ENCODE measurements at places on chromosomes 2 and 18.

DNA sequence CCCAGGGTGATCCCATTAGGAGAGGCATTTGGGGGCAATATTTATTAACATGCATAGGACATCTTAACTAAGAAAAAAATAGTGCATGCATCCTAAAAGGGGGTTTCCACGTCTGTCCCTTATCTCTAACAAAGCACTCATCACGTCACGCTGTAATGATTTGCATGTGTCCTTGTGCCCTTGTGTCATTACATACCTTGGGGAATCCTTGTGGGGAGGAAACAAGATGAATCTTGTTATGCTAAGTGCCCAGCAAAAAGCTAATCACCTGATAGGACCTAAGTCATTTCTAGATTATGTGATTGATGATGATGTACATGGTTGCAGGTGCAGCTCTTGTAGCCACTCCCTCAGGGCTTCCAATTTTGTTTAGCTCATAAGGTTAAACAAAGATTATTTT, 250.9 kb downstream of the FBXO15 start:
- DNase-seq: no peak

DNA sequence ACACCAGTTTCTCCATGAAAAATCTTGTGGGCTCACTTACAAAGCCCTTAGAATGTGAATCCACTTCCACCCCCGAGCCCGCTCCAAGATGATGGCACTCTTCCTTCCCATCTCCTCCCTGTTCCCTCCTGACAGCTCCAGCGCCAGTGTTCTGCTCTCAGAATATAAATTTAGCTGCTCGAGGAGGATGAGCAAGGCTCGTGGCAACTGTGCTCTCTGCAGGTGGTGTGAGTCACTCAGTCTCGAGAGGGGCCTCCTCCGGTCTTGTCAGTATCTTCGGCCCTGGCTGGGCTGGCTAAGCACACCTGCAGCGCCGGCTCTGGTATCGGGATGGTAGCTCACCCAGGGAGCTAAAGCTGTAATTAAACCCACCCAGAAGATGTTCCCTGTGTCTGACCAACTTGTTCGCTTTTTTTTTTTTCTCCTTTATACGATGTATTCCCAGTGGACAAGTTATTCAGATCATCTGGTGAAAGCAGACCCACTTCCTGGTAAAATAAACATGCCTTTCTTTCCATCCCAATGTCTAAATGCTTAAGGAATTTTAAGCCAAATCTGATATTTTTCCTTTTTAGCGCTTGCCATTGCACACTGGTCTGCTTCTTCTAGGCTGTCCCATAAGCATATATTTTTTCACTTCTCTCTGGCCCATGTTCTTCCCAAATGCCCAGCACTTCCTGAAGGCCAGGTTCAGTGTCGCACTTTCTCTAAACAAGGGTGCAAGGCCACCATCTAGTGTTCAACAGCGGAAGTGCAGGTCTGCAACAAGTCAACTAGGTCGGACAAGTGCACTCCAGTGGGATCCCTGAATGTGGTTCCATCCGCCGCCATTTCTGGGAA, 31.4 kb upstream of the YPEL5 start:
- DNase-seq: peak; percentile 85

DNA sequence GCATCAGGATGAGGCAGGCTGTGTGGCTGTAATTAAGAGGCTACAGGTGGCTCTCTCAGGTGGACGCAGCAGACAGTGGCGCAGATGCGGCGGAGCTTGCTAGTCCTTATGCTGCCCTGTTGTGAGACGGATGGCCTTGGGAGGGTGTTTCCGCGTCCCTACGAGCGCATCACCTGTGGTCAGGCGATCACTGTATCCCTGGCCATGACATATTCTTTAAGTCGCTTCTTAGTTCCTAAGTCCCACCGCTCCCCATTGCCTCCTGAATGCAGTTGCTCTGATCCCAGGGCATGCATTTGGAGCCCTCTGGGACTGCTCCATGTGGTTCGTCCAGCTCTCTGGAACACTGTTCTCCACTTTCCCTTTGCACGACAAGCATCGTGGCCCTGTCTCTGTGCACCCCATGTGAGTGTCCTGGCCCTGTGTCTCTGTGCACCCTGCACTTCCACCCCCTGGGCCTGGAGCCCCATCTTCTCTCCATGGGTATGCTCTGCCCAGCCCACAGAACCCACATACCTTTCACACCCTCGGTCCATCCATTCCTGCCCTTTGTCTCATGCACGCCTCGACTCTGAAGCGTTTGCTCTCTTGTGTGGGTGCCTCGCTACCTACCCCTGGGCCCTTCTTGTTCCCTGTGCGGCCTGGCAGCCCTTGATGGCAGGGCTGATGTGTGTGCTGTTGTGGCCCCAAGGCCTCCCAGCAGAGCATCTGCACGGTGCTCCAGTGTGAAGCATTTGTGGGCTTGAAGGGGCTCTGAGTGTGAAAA, 74.4 kb downstream of the SH3RF3 start:
- no peak for DNase-seq

- DNase-seq: no peak
Observed at GRCh38 chr2:235505181-235505741, 11.4 kb downstream of the AGAP1 start.

- DNase-seq: no peak
Observed at GRCh38 chr2:148957023-148957422, 81.5 kb upstream of the LYPD6B start.

DNA sequence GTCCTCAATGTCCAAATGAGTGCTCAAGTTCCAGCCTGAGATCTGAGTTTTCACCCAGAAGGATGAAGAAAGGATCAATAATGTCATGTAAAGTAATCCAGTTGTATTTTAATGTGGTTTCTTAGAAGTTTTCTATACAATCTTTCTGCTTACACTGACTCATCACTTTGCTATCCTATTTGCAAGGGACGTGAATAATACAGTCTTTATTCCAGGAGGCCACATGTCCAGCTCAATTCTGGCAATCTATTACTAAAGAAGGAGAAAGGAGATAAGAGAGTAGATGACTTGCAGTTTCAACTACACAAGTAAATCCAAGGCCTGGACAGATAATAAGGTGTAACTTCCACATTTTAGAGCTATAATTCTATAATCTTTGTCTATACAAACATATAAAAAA, 601.1 kb upstream of the SETBP1 start:
- no peak for DNase-seq

DNA sequence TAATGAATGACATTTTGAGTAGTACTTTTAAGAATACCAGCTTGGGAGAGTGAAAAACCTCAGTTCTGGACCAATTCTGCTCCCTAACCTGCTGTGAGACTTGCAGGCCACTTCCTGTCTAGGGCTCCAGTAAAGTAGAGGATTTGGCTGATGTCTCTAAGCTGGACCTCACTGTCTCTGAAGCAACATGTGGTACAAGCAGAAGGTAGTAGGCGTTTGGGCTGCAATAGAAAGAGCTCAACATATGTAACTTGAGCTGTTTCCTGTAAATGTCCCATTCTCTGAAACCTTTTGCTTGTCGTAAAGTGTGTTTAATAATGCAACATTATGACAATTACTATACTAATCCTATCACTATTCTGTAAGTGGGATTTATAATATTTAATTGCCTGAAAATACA, 213.1 kb downstream of the MYO3B start:
- no peak for DNase-seq

- no peak for DNase-seq
Observed at GRCh38 chr2:28055325-28055970, 164.9 kb downstream of the BABAM2 start.

GRCh38 chr2:120933693-120934573, 198.3 kb downstream of the GLI2 start:
- DNase-seq: no peak

GRCh38 chr2:146624430-146625160, 1220.2 kb upstream of the ACVR2A start:
- DNase-seq: no peak

DNA sequence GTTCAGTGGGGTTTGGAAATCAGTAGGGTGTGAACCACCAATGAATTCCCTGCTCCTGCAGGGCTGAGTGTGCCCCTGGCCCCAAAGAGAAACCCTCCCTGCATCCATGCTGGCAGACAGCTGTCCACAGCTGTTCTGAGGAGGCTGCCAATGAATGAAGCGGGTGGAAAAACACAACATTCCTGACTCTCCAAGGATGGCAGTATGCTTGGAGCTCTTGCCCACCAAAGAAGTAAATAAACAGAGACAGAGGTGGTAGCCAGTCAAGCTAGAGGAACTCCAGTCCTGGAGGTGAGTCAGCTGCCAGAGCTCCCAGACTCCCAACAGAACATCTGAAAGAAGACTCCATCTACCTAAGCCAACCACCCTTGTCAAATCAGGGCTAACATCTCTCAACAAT, 6.2 kb downstream of the ZBTB7C start:
- no peak for DNase-seq

- no peak for DNase-seq
Observed at GRCh38 chr2:96553176-96553956, 16.8 kb downstream of the ARID5A start.

DNA sequence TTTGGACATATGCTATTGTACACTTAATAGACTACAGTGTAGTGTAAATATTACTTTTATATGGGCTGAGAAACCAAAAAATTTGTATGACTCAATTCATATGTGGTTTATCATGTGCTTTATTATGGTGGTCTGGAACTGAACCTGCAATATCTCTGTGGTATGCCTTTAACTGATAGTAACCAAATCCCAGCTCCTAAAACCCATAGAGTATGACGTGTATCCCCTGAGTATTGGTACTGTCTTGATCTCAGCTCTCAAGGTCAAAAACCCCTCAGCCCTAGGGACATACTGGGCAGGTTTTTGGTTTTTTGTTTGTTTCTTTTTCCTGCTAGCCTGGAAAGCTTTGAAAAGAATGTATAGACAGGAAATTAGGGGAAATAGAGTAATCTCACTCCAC, 42.2 kb upstream of the ARHGAP15 start:
- no peak for DNase-seq

DNA sequence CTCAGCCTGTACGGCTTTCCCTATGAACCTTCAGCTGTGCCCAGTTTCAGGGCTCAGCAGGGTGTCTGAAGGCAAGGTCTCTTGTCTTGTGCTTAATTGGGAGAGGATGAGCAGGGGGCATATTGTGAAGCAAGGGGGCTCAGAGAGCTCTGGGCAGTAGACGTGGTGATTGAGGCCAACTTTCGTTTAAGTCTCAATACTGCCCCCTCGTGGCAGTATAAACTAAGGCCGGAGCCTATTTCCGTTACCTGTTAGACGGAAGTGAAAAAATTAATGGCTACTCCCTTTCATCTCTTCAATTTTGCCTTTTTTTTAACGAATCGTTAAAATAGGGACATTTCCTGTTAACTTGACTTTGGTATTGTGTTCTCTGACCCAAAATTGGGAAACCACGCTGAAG, 193.4 kb downstream of the TDRD15 start:
- DNase-seq: peak; percentile 52

- DNase-seq: no peak
Observed at GRCh38 chr2:1136067-1136466, 185.4 kb downstream of the SNTG2 start.

DNA sequence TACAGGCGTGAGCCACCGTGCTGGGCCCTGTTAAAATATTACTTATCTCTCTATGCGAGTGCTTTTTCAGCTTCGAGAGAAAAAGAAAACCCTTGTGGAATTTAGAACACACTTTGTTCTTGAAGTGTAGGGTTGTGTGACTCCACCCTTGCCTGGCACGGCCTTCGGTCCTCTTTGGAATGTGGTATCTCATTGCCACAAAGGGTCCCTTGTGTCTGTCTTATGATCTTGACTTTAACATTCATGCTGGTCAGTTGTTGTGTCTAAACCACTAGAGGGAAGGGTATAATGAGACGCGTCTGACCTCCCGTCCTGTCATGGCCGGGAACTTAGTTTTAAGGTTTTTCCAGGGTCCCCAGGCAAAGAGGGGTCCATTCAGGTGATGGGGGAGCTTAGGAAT, 246.4 kb downstream of the VAPA start:
- DNase-seq: no peak

DNA sequence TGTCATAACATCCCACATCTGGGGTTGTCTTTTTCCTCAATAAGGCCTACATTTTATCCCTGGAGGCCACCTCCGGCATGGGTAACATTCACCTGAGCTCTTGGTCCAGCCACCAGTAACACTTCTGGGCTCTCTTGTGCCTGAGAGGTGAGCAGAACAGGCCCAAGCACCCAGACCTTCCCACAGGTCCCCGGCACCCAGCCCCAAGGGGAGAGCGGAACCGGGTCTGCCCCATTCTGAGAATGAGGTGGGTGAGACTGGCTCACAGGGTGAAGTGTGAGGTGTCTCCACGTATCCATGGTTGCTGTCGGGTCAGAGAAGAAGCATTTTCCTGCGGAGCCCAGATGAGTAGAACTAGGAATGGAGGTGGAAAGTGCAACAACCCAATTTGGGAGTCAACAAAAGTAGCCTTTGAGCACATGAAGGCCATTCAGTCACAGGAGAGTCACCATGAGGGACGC, 496.7 kb upstream of the MYT1L start:
- DNase-seq: no peak

DNA sequence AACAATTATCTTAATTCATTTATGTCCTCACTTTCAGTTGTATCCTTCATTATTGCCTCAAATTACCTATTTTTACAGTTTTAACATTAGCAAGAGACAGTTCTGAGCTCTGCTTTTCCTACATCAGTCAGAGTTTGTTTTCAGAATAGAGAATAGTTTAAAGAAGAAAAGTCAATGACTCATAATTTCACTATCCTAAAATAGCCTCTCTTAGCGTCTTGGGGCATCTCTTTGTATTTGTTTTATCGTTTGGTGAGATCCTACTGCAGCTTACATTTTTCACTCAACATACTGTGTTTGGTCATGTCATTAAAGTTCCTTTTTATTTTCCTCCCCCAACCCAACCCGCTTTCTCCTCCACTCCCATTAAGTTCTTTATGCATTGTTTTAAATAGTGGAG, 3.8 kb downstream of the SEC11C start:
- DNase-seq: no peak

DNA sequence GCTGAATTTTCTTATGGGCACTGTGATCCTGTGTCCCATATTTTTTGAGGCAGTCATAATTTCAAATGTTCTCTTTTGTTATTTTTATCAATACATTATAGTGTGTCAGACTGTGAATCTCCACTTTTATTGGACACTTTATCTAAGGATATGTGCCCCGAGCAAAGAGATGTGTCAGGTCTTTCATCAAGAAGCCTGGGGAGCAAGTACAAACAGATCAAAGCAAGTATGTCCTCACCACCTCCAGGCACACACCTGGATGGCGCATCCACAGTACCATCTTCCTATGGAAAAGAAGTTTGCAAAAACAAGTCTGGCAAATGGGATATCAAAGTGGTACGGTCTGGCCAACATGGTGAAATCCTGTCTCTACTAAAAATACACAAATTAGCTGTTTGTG, 81.0 kb upstream of the ZNF236 start:
- no peak for DNase-seq

All from stimulated activated CD8-positive, alpha-beta memory T cell treated with anti-CD3 and anti-CD28 coated beads, Interleukin-4, amount 100 ng/mL, for 48 hours (primary cell).